ENCODE measurements at places on chromosomes 16 and 17.
A peak's percentile ranks its signal among the peaks of the same experiment; 100 is the strongest.

DNA sequence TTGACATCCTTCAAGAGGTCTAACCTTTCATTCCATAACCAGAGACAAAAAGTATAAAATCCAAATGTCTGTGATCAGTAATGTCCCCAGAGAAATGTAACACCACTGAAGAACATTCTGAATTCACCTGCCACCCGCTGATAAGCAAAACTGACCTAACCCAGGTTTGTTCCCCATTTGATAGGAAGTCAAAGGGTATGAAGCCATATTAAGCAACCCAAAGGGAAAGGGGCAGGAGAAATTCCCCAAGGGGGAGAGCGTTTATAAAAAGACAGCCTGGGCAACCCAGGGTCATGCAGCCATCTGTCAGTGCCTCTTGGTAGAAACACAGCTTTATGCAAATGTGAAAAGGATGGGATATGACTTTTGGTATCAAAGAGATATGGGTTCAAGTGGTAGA is 30.7 kb upstream of the PIK3R6 start:
- no peak for DNase-seq

- no peak for DNase-seq
These were observed 6.8 kb upstream of the EVPLL start for GRCh38 chr17:18370761-18371160.

DNA sequence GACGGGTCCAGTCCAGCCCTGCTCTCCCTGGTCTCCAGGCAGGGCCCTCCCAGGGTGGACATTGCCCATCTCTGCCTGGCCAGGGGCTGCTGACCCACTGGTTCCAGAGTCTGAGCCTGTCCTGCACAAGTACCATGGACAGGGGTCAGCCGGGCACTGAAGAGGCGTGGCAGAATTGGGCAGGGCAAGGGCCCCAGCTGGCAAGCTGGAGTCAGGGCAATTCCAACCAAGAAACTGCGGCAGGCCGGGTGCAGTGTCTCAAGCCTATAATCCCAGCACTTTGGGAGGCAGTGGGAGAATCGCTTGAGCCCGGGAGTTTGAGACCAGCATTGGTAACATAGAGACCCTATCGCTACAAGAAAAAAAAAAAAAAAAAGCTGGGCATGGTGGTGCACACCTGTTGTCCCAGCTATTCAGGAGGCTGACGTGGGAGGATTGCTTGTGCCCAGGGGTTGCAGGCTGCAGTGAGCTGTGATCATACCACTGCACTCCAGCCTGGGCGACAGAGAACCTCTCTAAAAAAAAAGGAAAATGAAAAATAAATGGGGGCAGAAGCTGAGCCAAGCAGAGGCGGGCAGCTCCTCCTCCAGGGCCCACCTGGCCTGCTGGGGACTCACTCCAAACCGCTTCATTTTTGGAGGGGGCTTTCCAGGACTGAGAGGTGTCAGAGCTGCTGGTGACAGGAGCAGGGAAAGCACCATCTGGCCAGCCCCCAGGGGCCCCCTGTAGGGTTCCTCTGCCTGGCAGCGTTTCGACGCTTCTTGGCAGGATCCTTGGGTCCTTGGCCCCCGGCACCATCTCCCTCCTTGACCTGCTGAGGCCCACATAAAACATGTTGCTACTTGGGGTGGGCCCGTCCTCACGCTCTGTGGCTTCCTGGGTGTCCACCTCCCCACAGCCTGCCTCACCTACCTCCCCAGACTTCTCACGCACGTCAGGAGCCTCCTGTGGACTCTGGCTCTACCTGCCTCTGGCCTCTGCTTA is 2.9 kb upstream of the MAFG start:
- peak; percentile 47 for DNase-seq

- no peak for DNase-seq
These were observed 54.8 kb downstream of the CDH13 start for GRCh38 chr16:82681592-82681991.

GRCh38 chr17:164303-165235 is 16.9 kb downstream of the DOC2B start:
- DNase-seq: peak; percentile 48

DNA sequence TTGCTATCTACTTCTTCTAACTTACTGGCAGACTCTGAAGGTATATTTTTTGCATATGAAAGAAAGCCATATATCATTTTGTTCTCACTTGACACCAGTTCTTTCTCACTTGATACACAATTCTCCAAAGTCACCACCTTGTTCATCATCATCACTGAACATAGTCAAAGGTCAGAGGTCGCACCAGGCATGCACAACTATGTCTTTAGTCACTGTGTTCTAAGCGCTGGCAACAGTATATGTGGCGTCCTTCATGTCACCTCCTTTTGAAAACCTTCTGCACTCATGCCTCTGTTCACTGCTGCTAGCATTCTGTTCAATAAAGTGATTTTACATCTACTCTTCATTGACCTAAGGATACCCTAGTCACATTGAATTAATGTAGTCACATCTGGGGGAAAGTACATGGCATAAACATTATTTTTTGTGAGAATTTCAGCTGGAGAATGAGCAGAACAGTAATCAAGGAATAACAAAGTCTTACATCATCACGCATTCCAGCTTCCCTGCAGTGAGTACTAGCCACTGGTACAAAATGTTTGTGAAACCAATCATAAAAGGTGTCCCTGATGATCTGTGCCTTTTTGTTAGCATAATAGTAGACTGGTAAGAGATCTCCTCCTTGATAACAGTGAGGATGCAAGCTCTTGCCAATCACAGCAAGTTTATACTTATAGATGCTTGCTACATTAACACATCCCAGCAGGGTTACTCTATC is 20.5 kb upstream of the TBX4 start:
- no peak for DNase-seq

DNA sequence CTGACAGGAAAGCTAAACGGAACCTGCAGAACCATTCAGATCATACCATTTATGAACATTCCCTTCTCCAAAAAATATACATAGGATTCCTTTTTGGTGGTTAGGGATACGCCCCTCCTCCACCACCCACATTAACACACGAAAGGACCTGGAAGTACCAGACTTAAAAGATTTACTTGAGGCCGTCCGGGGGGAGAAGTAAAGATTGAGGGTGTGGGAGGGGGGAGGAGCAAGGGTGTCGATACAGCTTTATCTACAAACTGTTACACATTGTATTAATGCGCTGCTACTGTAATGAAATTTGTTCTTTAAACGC is 537 bp downstream of the PALB2 start:
- DNase-seq: peak; percentile 42

DNA sequence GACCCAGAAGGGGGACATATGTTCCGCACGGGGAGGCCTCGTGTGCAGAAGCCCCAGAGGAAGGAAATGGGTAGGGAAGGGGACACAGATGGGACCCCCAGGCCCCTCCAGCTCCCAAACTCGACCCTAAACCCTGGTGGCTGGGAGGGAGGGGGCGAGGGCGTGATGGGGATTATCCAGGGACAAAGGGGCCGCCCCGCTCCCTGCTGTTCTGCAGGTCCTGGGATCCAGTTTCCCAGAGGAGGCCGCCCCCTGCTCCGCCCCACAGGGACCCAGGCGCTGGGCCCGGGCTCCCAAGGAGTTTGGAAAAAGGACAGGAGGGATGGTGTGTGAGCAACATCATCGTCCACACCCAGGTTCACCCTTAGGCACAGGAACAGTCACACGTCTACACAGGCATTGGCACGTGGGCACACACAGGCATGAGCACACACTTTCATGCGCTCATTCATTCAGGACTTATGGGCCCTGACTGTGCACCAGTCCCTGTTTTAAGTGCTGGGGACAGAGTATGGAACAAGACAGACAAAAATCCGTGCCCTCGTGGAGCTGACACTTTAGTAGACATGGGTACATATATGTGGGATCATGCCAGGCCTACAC is 12.8 kb upstream of the FBXL19 start:
- no peak for DNase-seq

DNA sequence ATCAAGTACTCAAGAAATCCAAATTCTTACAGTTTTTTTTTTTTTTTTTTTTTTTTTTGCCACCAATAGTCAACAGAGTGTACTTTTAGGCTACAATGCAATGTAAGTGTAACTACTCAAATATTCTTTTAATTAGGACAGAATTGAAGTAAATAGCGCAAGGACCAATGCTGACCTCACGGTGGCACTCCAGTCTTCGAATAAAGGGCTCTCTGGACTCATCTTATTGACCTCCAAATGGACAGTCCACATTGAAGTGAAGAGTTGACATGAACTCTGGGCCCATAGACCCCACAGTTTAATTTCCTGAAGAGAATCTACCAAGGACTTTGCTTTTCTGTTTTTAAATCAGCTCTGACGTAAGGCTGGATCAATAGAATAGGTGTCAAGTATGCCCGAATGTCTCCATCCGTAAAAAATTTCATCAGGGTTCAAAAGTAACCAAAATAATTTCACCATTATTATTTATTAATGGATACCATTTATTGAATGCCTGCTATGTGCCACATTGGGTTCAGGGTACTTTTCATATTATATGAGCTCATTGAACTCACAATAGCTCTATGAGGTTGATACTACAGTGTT is 7.3 kb upstream of the DDX52 start:
- peak; percentile 52 for DNase-seq

DNA sequence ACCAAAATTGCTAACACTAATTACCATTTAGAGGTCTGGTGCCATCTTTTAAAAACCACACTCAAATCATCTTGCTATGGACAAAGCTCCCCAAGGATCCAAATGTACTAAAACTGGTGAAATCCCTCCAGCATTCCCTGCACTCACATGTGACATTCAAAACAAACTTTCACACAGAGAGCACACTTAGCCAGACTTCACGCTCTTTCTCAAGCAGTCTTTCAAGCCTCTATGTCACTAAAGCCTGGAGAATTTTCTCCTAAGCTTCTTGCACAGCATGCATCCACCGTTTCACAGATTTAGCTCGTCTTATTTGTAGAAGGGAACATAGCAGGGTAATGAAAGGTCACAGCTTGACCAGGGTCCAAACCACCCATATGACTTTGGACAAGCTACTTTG is 19.3 kb downstream of the CMTM3 start:
- DNase-seq: no peak

GRCh38 chr17:42680331-42680808 is 1.3 kb downstream of the CCR10 start:
- no peak for DNase-seq

DNA sequence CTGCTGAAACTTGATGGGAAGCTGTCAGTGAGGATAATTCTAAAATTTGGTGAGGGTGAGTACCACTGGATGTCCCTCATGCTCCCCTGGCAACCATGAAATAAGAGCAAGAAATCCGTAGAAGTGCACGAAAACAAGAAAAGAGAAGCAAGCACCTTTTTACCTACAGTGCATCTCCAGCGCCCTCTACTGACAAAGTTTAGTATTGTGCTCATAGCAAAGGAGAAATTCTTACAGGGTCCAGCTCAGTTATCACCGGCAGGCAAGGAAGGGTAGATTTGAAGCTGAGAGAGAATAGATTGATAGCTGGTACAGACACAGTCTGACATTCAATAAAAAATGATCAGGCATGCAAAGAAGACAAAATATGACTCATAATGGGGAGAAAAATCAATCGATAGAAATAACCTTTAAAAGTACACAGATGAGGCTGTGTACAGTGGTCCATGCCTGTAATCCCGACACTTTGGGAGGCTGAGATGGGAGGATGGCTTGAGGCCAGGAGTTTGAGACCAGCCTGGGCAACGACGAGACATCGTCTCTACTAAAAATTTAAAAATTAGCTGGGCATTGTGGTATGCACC is 28.3 kb upstream of the TEX2 start:
- DNase-seq: peak; percentile 22

- no peak for DNase-seq
These were observed 61.1 kb upstream of the CIBAR2 start for GRCh38 chr16:85173146-85173980.

DNA sequence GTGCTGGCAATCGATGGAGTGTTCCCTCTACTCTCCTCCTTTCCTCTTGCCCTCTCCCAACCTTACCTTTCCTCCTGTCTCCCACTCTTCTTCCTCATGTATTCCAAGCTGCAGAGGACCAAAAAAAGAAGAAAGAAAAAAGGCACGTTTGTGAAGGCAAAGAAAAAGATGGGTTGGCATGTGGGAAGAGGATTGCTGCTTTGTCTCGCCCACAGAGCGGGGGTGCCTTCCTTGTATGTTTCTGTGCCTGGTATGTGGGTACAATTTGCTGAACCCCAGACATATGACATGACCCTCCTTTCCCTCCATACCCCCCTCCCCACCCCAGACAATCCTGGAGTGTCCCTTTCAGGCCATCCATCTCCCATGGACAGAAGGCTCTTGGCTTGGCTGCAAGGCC is 13.1 kb upstream of the CTCF start:
- DNase-seq: no peak
